ENCODE measurements at places on chromosomes 4 and X.

- DNase-seq, result no peak
Observed at GRCh38 chr4:147747787-147748454, 16.0 kb downstream of the ARHGAP10 start.

DNA sequence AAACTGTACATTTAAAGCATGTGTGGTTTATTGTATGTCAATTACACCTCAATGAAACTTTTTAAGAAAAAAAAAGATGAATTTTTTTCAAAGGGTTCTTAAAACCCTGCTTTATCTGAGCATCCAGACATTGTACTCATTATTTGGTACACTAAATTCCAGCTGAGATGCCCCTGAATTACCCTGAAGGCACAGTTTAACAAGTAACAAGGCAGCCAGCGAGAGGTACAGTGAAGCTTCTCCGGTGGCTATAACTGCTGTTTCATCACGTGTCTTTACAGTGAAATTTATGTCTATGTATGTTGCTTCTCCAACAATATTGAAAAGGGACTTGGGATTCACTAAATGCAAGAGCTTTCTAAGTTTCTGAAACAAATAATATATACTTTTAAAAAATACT, 15.8 kb downstream of the SLC7A11 start:
- DNase-seq, result no peak

DNA sequence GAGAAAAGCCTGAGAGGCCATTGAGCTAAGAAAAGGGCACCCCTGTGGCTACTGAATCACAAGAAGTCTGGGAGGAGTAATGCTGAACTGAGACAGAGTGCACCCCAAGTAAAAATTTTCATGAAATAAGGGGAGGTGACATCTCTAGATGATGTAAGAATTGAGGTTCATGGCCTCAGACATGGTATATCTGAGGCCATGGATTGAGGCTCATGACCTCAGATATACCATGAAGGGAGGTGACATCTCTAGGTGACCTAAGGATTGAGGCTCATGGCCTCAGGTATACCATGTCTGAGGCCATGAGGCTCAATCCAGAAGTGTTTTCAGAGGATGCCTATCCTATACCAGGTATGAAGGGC, 560.9 kb downstream of the INPP4B start:
- no peak for DNase-seq

DNA sequence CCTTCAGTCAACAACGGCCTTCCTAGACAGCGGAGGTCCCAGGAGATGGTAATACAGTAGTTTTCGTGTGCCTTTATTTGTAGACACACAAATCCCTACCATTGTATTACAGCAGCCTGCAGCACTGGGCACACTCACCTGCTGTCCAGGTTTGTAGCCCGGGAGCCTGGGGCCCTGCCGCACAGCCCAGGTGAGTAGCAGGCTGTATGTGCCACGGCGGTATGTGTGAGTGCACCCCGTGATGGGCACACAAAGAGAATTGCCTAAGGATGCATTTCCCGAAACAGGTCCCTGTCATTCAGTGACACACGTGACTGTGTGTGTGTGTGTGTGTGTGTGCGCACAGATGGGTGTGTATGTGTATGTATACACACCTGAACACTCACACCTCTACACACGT, 8.1 kb upstream of the SLC25A6 start:
- DNase-seq, result no peak

- no peak for DNase-seq
Observed at GRCh38 chr4:175373031-175373430, 439.0 kb downstream of the GPM6A start.

GRCh38 chr4:145230726-145231125, 50.3 kb upstream of the OTUD4 start:
- no peak for DNase-seq

DNA sequence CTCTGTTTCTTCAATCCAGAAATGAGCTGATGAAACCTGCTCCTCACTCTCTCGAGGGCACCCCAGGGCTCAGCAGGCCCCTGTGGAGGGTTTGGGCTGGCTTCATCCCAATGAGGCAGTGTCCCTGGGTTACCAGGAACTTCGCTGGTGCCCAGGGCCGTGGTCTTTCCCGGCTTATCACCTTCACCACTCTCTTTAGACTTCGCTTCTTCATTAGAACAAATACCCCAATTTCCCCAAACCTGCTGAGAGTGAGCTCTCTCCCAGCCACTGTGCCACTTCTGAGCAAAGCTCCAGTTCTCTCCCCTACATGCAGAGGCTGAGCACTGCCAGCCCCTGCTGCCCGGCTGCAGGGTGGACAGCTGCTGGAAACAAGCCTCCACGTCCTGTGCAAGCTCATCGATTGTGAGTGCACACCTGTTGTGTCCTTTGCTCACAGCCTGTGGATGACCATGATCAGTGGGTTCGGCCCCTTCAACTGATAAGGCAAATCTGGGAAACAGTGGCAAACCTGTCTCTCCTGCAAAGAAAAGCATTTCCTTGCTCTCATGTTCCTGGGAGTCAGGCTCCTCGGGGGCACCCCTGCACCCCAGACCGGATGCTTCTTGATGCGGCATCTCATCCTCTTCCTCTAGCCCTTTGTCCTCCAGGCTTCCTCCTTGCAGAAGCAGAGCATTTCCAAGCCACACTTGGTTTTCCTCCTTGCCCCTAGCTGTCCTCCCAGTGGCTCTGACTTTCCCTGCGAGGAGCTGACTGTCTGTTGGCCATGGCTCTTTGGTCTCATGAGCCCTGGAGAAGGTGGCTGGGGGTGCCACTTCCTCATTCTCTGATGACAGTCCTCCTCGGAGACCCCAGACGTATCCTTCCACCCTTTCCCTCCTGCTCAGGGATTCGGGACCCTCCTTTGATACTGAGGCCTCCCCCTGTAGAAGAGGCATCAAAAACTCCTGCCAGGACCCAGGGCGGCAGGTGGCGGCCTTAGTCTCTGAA, 28.7 kb downstream of the C4orf50 start:
- DNase-seq, result no peak

DNA sequence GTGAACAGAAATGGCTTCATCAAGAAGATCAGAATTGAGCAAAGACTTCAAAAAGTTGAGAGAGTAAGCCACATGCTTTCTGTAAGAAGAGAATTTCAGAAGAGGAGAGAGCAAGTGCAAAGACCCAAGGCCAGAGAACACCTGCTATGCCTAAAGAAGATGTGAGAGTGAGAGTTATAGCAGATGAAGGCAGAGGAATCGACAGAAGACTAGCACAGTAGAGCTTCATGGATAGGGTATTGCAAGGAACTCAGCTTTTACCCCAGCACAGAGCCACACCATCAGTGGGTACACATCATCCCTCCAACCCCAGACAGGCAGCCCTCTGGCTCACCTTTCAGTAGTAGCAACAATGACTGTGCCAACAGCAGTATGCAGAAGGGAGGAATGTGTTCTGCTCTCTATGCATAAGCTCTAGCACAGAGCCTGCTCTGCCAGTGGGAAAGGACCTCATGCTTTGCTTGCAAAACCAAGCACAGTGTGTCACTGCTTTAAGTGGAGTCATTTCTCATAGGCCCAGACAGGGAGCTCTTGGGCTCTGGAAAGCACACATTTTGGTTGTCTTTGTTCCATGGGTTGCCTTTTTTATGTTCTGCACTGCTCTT, 318.6 kb downstream of the NAF1 start:
- DNase-seq, result no peak

- DNase-seq, result no peak
Observed at GRCh38 chrX:111868726-111869638, 7.0 kb upstream of the TRPC5OS start.

GRCh38 chr4:81806485-81806884, 334.8 kb upstream of the RASGEF1B start:
- DNase-seq, result no peak

GRCh38 chr4:165851256-165851655, 21.8 kb upstream of the TLL1 start:
- DNase-seq, result no peak

DNA sequence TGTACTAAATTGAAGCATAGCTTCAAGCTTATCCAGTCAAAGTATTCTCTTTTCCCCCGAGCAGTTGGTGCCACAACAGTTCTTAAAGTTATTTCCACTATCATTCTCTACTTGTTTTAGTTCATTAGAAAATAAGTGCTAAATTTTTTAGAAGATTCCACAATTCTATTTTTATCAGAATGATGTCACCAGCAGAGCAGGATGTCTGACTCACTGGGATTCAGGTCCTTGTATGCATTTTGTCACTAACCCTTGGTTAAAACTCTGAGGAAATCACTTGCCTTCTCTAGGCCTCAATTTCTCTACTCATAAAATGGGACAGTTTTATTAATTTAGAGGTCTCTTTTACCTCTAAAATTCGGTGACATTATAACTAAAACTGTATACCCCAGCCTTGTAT, 3.4 kb downstream of the DDX53 start:
- DNase-seq, result no peak

DNA sequence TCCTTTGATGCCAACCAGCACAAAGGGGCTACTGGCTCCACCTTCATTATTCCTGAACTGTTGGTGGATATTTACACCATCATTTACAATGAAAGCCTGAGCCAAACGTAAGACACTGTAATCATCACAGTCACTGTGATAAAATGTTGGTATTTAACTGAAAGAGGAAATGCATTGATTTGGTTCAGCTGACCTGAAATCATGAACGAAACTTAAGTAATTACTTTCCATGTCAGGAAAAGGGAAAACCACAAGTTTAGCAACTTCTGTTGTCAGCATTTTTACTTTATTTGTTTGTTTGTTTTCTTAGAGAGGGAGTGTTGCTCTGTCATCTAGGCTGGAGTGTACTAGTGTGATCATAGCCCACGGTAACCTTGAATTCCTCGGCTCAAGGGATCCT, 247.8 kb upstream of the FAM47A start:
- DNase-seq, result no peak

DNA sequence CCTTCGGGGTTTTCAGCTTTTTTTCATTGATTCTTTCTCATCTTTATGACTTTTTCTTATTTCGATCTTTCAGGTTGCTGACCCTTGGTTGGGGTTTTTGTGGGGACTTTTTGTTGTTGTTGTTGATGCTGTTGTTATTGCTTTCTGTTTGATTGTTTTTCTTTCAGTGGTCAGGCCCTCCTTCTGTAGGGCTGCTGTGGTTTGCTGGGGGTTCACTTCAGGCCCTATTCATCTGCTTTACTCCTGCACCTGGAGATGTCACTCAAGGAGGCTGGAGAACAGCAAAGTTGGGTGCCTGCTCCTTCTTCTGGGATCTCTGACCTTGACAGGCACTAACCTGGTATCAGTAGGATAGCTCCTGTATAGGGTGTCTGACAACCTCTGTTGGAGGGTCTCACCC, 39.9 kb upstream of the PCDH18 start:
- no peak for DNase-seq

GRCh38 chr4:106344647-106344970, 24.0 kb downstream of the GIMD1 start:
- no peak for DNase-seq

GRCh38 chrX:11530621-11531020, 135.1 kb downstream of the ARHGAP6 start:
- DNase-seq, result no peak

GRCh38 chr4:111838406-111838930, 306.8 kb upstream of the FAM241A start:
- DNase-seq, result no peak

GRCh38 chr4:181745933-181746625, 497.1 kb upstream of the TENM3 start:
- no peak for DNase-seq

DNA sequence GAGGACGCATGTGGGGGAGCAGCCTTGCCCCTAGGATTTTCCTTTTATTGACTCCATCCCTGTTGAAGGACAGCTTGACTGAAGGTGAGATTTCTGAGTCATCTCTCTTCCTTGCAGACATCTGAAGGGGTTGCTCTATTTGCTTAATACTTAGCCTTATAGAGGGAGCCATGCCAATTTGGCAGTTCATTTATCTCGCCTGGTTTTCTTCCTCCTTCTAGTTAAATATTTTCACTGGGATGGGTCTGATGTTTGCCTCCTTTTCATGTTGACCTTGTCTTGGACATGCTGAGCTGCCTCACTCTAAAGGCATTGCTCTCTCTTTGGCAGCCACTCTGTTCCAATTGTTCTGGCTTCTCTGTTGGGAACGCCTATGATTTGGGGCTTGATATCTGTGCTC, 151.0 kb upstream of the PSAPL1 start:
- no peak for DNase-seq

DNA sequence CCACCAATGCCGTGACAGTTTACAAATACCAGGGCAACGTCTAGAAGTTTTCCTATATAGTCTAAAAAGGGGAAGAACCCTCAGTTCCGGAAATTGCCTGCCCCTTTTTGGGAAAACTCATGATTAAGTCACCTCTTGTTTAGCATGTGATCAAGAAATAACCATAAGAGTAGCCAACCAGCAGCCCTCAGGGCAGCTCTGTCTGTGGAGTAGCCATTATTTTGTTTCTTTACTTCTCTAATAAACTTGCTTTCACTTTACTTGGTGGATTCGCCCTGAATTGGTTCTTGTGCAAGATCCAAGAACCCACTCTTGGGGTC, 20.0 kb upstream of the HOPX start:
- no peak for DNase-seq

DNA sequence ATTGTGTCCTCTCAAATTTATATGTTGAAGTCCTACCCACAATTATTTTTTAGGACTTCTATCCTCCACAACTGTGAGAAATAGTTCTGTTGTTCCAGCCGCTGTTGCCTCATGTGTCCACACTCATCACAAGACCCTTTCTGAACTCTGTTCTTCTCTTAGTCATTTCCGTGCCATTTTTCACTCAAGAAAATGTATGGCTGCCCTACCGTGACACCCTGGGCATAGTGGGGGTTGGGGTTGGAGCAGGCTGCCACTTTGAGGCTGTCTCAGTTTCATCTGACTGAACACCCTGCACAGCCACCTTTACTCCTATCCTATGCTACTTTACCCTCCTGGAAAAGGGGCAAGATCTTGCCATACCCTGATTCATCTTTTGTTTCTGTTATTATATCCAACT, 319.1 kb downstream of the TENM3 start:
- DNase-seq, result no peak

DNA sequence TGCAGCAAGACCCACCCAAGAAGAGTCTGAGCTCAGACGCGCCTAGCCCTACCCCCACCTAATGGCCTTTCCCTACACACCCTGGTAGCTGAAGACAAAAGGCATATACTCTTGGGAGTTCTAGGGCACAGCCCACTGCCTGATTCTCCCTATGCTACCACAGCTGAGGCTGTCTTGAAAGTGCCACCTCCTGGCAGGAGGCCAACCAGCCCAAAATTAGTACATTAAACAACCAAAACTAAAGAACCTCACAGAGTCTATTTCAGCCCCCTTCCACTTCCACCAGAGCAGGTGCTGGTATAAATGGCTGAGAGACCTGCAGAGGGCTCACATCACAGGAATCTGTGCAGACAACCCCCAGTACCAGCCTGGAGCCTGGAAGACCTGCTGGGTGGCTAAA, 119.1 kb downstream of the HMGN5 start:
- DNase-seq, result no peak

- no peak for DNase-seq
Observed at GRCh38 chr4:62344474-62344873, 1144.3 kb downstream of the ADGRL3 start.

GRCh38 chr4:89267846-89268245, 39.8 kb downstream of the GPRIN3 start:
- no peak for DNase-seq
